ENCODE measurements at places on chromosomes 4 and X. TPM values are rescaled to one million over a fixed set of nuclear protein-coding genes. Genes with fewer than 3 reads are reported as not detected.

DNA sequence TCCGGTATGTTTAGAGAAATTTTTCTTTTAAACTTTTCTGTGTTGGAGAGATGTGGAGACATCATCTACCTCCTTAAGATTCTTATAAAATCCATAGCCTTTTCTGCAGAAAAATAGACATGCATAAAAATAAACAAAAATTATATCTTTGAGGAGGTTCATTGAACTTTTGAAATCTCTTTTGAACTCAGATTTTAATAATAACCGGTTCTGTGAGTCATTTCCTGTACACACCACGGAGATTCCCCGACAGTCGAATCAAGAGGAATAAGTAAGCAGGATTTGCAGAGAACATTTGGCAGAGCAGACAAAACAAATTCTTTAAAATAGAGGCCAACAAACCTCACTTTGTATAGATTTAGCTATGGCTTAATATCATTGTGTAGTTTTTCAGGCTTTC lies 918.7 kb upstream of the POU3F4 start:
- no peak for DNase-seq
- no peak overlapping the region for H3K4me3 ChIP-seq
- no peaks in the 10 kb centered on the region for H3K27me3 ChIP-seq
- no peak overlapping the region for H3K27ac ChIP-seq

DNA sequence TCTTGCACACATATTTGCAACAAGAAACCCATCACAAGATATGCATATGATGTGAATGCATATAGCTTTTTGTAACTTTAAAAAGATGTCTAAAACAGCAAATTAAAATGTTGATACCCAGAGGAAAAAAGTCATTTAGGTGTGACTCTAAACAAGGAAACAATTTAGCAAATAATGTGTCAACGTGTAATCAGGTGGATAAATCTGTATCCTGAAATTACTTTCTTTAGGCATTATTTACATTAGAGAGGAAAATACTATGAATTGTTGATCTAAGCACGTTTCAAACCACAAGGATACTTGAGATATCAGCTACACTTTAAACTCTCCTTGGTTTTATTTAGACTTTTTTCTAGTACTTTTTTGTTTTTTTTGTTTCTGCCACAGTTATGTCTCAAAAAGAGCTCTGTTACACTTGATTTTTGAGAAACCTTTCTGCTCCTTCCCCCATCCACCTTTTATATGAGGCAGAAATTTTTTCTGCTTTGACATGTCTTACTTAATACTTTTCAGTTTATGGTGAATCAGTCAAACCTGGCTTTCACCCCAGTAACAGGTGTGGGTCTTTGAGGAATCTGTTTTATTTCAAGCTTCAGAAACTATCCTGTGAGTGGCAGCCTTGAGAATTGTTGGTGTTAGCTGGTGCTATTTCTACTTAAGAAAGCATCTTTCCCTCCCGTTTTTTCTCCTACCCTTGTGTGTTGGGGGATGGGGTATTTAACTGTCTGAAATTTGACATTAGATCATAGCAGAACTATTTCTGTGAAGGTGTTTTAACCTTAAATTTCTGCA lies 1.9 kb downstream of the NPNT start:
- H3K27me3 ChIP-seq: peaks cover 81% of the 10 kb centered on the region
- H3K4me1 ChIP-seq: peaks cover 37% of the 10 kb centered on the region
- no peak for DNase-seq
- H3K36me3 ChIP-seq: no peaks in the 10 kb centered on the region

GRCh38 chr4:6538575-6538974 lies 36.4 kb upstream of the MAN2B2 start:
- DNase-seq: no peak
- no peaks in the 10 kb centered on the region for H3K27me3 ChIP-seq
- no peak overlapping the region for H3K4me3 ChIP-seq
- H3K36me3 ChIP-seq: no peaks in the 10 kb centered on the region
- H3K27ac ChIP-seq: no peak overlapping the region

GRCh38 chr4:185721190-185722028 lies 90.6 kb downstream of the SORBS2 start:
- peaks cover 17% of the 10 kb centered on the region for H3K4me1 ChIP-seq
- no peaks in the 10 kb centered on the region for H3K27me3 ChIP-seq
- H3K36me3 ChIP-seq: no peaks in the 10 kb centered on the region
- no peak overlapping the region for H3K27ac ChIP-seq
- H3K4me3 ChIP-seq: no peak overlapping the region

RAB41 gene
- total RNA-seq: not detected

All from WTC11 (cell line).